ENCODE measurements at places on chromosomes 2 and 18. TPM values are rescaled to one million over a fixed set of nuclear protein-coding genes. Genes with fewer than 3 reads are reported as not detected.

GRCh38 chr2:187917535-187917934 lies 363.3 kb upstream of the TFPI start:
- no peak overlapping the region for H3K4me3 ChIP-seq
- H3K4me1 ChIP-seq = no peaks in the 10 kb centered on the region
- H3K27me3 ChIP-seq = no peaks in the 10 kb centered on the region
- no peak for DNase-seq
- no peak overlapping the region for H3K27ac ChIP-seq

DNA sequence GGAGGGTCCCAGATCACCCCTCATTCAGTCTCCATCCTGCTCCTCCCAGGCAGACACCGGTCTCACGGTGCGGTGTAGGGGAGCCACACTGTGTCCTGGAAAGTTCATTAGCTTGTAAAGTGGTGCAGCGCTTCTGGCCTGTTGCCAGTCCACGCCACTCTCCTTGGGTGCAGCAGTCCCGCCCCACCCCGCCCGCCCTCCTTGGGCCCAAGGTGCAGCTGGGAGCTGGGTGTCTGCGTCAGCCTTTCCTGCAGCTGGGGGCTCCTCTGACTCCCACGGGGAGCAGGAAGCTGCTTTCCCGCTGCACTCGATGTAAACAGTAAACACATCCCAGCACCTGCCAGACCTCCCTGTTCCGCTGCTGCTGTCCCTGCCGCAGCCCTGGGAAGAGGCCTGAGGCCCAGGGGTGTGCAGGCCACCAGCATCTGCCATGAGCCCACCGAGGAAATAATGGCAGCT lies 53.8 kb upstream of the ASB18 start:
- no peaks in the 10 kb centered on the region for H3K4me1 ChIP-seq
- H3K4me3 ChIP-seq = no peak overlapping the region
- H3K36me3 ChIP-seq = no peaks in the 10 kb centered on the region

- peaks cover 10% of the 10 kb centered on the region for H3K4me1 ChIP-seq
- no peaks in the 10 kb centered on the region for H3K36me3 ChIP-seq
- DNase-seq = no peak
Measured at GRCh38 chr2:224271617-224272236, 130.2 kb downstream of the FAM124B start.

- H3K27me3 ChIP-seq = no peaks in the 10 kb centered on the region
- H3K4me3 ChIP-seq = no peak overlapping the region
- peaks cover 11% of the 10 kb centered on the region for H3K4me1 ChIP-seq
Measured at GRCh38 chr18:48705043-48705442, 166.2 kb downstream of the CTIF start.

DNA sequence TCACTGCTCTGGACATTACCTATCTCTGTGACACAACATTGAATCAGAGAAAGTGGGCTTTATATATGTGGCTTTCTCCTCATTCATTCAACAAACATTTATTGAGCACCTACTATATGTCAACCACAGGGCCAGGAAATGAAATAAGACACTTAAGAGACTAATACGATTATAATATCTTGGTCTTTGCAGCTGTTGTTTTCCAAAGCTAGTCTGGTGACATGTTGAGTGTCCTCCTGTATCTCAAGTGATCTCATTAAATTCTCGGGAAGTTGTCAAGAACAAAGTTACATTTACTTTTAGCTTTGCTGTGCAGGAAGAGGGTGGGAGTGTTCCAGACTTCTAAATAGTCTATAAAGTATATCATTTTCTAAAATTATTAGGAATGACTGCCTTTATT lies 164.6 kb upstream of the SP5 start:
- H3K27me3 ChIP-seq = no peaks in the 10 kb centered on the region
- no peak overlapping the region for H3K27ac ChIP-seq
- H3K36me3 ChIP-seq = no peaks in the 10 kb centered on the region
- H3K4me3 ChIP-seq = no peak overlapping the region
- no peak for DNase-seq
- peaks cover 13% of the 10 kb centered on the region for H3K4me1 ChIP-seq

Gene XDH
- not detected for total RNA-seq

- H3K36me3 ChIP-seq = no peaks in the 10 kb centered on the region
- no peak overlapping the region for H3K4me3 ChIP-seq
- H3K27me3 ChIP-seq = no peaks in the 10 kb centered on the region
- DNase-seq = no peak
- no peak overlapping the region for H3K27ac ChIP-seq
Measured at GRCh38 chr2:201969938-201970785, 63.5 kb upstream of the FZD7 start.

- no peaks in the 10 kb centered on the region for H3K36me3 ChIP-seq
- H3K27me3 ChIP-seq = no peaks in the 10 kb centered on the region
- no peaks in the 10 kb centered on the region for H3K4me1 ChIP-seq
- no peak for DNase-seq
- no peak overlapping the region for H3K4me3 ChIP-seq
- no peak overlapping the region for H3K27ac ChIP-seq
Measured at GRCh38 chr2:16241166-16242160, 301.1 kb downstream of the MYCN start.

DNA sequence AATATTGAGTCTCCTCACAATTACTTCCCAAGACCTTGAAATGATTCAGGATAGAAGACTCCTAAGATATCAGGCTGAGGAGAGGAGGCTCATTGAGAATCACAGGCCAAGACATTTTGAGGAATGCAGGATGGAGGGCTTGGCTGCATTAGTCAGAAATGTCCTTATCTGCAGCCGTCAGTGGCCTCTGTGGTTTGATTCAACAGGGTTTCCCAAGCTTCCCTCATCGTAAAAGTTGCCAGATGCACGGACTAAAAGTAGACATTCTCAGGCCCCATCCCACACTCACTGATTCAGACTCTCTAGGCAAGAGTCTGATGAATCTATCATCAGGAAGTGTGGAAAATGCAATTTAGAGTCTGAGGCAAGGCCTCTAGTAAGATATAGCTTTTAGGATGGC lies 34.0 kb upstream of the TMEM178A start:
- H3K4me3 ChIP-seq = no peak overlapping the region
- no peaks in the 10 kb centered on the region for H3K27me3 ChIP-seq
- no peaks in the 10 kb centered on the region for H3K36me3 ChIP-seq
- H3K27ac ChIP-seq = no peak overlapping the region
- H3K4me1 ChIP-seq = no peaks in the 10 kb centered on the region
- DNase-seq = no peak

Gene PCARE
- not detected for total RNA-seq

DNA sequence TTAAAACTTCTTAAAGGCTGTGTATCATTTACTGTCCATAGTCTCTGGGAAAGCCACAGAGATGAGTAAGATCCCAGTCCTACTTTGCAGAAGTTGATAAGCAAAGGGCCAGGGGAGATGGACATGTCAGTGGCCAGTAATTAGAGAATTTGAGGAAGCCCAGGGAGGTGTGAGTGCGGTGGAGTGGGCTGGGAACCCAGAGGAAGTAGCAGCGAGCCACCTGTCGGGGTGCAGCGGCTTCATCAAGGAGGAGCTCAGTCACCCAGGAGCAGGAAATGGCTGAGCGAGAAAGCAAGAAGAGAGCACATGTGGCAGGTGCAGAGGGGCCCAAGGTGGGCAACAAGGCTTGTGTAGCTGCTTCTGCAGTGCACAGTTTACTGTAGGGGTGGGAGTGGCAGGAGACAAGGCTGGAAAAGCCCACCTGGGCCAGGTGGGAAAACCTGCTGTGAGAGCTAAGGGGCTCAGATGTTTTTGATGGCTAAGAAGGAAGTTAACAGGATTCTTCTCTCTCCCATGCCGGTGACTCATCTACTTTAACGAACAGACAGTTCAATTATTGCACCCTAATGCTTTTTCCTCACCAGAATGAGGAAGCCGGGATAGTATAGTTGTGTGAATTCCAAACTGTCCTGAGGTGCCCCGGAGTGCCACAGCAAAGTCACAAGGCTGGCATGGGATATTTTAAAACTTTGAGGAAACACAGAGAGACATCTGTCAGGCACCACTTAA lies 34.8 kb upstream of the MGAT5 start:
- no peaks in the 10 kb centered on the region for H3K27me3 ChIP-seq
- no peak overlapping the region for H3K4me3 ChIP-seq
- H3K27ac ChIP-seq = no peak overlapping the region

DNA sequence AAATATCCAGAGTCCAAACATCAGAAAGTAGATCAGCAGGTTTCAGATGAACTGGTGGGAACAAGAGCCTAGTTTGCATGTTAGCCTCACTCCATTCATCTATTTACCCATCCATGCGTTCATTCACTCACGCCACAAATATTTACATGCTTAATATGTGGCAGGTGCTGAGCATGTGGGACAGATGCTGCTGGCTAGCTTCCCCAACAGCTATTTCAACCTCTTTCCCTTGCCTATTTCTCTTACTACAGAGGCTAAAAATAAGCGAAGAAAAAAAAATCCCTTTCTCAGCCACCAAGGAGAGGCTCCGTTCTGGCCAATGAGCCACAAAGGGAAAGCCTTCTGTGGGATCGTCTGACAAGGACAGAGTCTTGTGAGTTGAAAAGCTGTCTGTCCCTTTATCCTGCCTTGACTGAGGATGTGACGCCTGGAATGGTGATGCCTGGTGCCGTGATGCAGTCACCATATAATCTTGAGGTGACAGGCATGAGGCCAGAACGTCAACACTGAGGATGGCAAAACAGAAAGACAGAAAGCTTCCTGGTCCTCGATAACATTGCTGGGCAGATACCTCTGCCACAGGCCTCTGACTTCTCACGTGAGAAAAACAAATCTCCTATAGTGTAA lies 78.2 kb downstream of the KCTD1 start:
- peaks cover 20% of the 10 kb centered on the region for H3K36me3 ChIP-seq
- H3K27ac ChIP-seq = no peak overlapping the region
- no peak overlapping the region for H3K4me3 ChIP-seq
- DNase-seq = no peak
- H3K4me1 ChIP-seq = no peaks in the 10 kb centered on the region

- H3K4me3 ChIP-seq = no peak overlapping the region
- no peaks in the 10 kb centered on the region for H3K36me3 ChIP-seq
- DNase-seq = no peak
- no peaks in the 10 kb centered on the region for H3K27me3 ChIP-seq
- no peaks in the 10 kb centered on the region for H3K4me1 ChIP-seq
Measured at GRCh38 chr2:181241797-181242196, 215.4 kb upstream of the ITGA4 start.

DNA sequence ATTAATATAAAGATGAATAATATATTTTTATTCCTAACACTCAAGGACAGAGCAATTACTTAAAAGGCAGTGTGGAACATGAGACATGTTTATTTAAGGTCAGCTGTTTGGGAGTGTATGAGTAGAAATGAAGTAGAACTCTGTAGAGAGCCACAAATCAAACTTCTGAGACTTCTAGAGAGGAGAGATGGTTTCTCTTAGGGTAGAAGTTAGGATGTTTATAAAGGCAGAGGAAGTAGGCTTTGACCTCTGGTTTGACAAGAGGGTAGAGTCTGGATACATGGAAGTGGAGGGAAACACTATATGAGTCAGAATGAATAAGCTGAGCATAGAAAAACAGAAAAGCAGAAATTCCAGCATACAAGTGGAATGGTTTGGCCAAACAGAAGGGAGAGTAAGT lies 262.1 kb upstream of the KLHL14 start:
- H3K27ac ChIP-seq = no peak overlapping the region
- no peaks in the 10 kb centered on the region for H3K36me3 ChIP-seq
- H3K27me3 ChIP-seq = no peaks in the 10 kb centered on the region
- no peaks in the 10 kb centered on the region for H3K4me1 ChIP-seq
- DNase-seq = no peak

All from esophagus muscularis mucosa (tissue), 4 donors.